ENCODE measurements at places on chromosomes 7 and 10.

DNA sequence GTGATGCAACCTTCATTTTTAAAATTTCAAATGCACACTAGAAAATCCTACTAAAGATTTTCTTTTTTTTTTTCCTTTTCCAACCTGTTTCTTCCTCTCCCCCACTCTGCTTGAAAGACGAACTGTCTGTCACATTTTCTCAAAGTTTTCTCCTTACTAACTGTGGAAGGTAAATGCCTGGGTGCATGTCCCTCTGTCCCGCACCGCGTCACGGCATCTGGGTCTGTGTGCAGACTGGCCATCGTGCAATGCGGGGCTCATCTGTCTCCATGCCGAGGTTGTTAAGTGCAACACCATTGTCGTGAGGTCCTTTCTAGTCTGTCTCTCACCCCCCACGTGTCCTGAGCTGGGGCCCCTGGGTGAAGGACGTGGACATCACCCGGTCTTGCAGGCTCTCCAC lies 28.4 kb downstream of the PFKFB3 start:
- no peak for DNase-seq

GRCh38 chr10:33337326-33337957 lies 3.0 kb upstream of the NRP1 start:
- no peak for DNase-seq

DNA sequence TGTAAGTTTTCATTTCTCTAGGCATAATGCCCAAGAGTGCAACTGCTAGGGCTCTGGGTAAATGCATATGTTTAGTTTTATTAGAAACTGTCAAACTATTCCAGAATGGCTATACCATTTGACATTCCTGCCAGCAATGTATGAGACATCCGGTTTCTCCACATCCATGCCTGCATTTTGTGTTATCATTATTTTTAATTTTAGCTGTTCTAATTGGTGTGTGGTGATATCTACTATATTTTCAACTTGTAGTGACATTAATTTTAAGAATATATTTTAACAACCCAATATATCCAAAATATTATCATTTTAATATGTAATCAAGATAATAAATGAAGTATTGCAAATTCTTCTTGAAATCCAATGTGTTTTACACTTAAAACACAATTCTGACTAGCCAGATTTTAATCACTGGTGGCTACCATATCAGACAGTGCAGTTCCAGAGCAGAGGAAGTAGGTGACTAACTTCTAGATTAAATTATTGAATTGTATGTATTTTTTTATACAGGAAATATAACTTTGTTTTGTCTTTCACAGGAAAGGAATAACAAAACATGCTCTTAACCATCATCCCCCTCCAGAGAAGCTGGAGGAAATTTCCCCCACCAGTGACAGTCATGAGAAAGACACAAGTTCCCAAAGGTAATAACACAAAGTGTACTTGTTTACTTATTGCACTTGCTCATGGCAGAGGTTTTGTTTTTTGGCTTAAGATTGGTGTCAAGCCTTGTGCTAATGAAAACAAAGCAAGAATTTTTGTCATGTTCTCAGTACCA lies 6.4 kb downstream of the FAM149B1 start:
- DNase-seq = no peak

DNA sequence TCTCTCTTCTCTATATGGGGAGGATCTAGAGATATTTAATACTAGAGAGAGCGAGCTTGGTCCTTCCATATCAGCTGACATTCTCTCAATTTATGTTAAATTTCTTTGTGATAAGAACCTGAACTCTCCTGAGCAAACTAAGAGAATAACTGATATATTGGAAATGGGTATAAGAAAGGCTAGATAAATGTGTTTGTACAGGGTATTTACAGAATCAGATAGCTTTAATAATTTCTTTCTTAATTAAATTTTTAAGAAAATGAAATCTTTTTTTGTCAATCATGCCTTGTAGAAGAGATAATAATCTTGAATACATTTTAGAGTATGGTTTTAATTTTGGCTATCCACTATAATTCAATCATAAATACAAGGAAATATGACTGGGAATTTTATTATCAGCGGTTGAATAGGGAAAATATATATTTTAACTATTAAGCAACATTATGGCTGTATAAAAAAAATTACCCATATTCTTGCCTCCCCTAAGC lies 58.7 kb downstream of the ANKIB1 start:
- DNase-seq = no peak

GRCh38 chr10:43897765-43898419 lies 249.2 kb upstream of the ZNF32 start:
- no peak for DNase-seq

- no peak for DNase-seq
Observed at GRCh38 chr10:112793202-112793921, 156.7 kb upstream of the TCF7L2 start.

GRCh38 chr7:131369354-131369753 lies 41.7 kb downstream of the MKLN1 start:
- DNase-seq = peak; percentile 52

- no peak for DNase-seq
Observed at GRCh38 chr7:17558135-17558534, 259.7 kb downstream of the AHR start.

DNA sequence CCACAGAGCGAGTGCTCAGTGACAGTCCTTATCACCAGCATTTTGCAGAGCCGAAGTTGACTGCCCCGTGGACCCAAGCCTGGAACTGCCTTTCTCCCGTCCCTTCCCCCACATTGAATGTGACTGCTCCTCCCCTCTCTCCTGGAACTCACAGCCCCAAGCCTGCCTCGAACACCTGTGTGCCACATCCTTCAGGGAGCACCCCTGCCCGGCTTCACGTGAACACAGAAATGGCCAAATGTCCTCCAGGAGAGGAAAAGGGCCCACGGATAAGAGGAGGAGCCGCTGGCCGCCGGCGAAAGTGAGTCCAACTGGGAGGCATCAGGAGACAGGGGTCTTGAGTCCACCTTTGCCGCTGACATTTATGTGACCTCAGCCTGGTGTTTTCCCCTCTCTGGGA lies 16.2 kb downstream of the STX1A start:
- DNase-seq = no peak

GRCh38 chr7:29458933-29459332 lies 104.7 kb upstream of the PRR15 start:
- DNase-seq = no peak

DNA sequence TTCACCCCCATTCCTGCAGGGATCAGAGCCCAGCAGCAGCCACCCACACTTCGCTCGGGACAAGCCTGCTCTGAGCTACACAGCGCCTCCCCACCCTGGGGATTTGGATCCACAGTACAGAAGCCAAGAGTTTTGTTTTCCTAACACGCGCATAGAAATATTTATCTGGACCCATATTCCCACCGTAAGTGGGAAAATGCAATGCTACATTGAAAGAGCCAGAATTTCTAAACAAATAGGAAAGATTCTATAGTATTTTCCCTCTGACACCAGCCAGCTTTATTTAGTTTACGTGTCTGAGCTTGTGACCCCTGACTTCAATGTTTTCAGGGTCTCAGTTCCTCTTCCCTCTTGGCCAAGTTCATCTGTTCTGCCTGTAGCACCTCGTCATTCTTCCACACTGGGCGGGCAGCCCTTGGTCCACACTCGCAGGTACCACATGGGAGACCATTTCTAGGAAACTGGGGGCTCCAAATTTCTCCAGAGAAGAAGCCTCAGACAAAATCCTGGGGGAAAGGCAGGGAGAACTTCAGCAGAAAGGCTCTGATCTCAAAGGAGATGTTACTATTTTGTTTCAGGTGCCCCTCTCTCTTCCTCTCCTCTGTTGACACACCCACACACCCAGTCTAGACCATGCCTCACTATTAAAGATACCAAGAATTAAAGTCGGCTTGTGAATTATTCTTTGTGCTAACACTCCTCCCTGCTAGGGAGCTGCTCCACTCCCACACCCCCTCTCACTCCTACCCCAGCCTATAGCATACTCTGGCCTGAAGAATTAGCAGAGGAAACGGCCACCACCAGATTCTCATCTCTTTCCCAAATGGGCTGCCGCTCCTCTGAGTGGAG lies 116.0 kb upstream of the PCGF5 start:
- DNase-seq = no peak

GRCh38 chr7:69364813-69365643 lies 233.2 kb upstream of the AUTS2 start:
- DNase-seq = no peak

Data from RKO (cell line).